HFFc6 (cell line): ENCODE measurements at places on chromosomes 11 and 22. TPM values are rescaled to one million over a fixed set of nuclear protein-coding genes. Genes with fewer than 3 reads are reported as not detected.

- no peaks in the 10 kb centered on the region for H3K36me3 ChIP-seq
- peaks cover under 1% of the 10 kb centered on the region; the same call in 1 of the 2 replicates for H3K27me3 ChIP-seq
- H3K27ac ChIP-seq = no peak overlapping the region
- no peak overlapping the region for H3K4me3 ChIP-seq
These were observed 238.4 kb upstream of the DDI1 start for GRCh38 chr11:103798026-103798425.

The IGLL5 gene
- total RNA-seq = not detected in 3 replicates

GRCh38 chr22:40997520-40997919, 46.3 kb downstream of the RBX1 start:
- DNase-seq = no peak
- H3K4me1 ChIP-seq = peaks cover 13% of the 10 kb centered on the region
- no peak overlapping the region for H3K4me3 ChIP-seq
- peaks cover 15% of the 10 kb centered on the region for H3K27me3 ChIP-seq

GRCh38 chr11:47917599-47918369, 62.6 kb upstream of the PTPRJ start:
- H3K36me3 ChIP-seq = no peaks in the 10 kb centered on the region
- H3K27ac ChIP-seq = no peak overlapping the region
- H3K4me1 ChIP-seq = peaks cover 39% of the 10 kb centered on the region
- no peak overlapping the region for H3K4me3 ChIP-seq
- H3K27me3 ChIP-seq = peaks cover 5% of the 10 kb centered on the region; the same call in 1 of the 2 replicates
- DNase-seq = no peak

The OR52H1 gene
- not detected in 3 replicates for total RNA-seq

- peaks cover 3% of the 10 kb centered on the region for H3K27me3 ChIP-seq
- no peaks in the 10 kb centered on the region for H3K36me3 ChIP-seq
- peaks cover 45% of the 10 kb centered on the region for H3K4me1 ChIP-seq
- H3K27ac ChIP-seq = peak overlapping the region; percentile 80
- DNase-seq = no peak
These were observed 18.5 kb downstream of the MGAT3 start for GRCh38 chr22:39475337-39475736.

GRCh38 chr11:107962181-107962580, 33.9 kb downstream of the RAB39A start:
- no peak for DNase-seq
- no peak overlapping the region for H3K4me3 ChIP-seq
- peaks cover 8% of the 10 kb centered on the region for H3K27me3 ChIP-seq
- H3K36me3 ChIP-seq = no peaks in the 10 kb centered on the region
- no peaks in the 10 kb centered on the region for H3K4me1 ChIP-seq
- H3K27ac ChIP-seq = no peak overlapping the region

DNA sequence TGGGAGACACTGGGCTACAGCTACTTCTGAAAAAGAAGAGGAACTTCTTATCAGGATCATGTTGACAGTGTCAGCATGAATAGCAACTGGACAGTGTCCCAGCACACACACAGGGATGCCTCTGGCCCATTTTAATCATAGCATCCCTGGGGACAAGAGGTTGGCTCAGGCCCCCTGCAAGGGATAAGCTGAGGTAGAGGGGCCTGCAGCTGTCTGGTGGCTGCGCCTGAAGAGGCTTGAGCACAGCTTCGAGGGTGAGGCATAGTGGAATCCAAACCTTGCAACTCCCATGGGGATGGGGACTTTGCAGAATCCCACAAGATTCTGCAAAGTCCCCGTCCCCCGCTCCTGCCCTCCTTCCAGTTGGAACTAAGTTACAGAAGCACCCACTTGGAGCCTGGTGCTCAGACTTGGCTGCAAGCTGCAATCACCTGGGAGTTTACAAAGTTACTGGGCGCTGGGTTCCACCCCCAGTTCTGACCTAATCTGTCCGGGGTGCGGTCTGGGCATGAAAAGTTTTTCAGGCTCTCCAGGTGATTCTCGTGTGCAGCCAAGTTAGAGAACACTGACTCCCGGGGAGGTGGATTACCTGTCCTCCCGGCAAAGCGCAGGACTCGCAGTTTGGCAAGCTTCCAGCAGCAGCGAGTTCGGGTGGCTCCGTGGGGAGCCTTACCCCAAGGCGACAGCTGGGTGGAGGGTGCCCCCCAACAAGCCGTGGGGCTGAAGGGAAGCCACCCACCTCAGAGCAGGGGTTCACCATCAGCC, 16.0 kb upstream of the LINC01488 start:
- H3K27ac ChIP-seq = no peak overlapping the region
- H3K36me3 ChIP-seq = peaks cover 23% of the 10 kb centered on the region
- peaks cover 16% of the 10 kb centered on the region for H3K4me1 ChIP-seq
- peaks cover 7% of the 10 kb centered on the region; the same call in 1 of the 2 replicates for H3K27me3 ChIP-seq
- no peak overlapping the region for H3K4me3 ChIP-seq

- peak; percentile 25 for DNase-seq
- no peaks in the 10 kb centered on the region for H3K36me3 ChIP-seq
- peaks cover 23% of the 10 kb centered on the region for H3K27me3 ChIP-seq
- H3K4me3 ChIP-seq = no peak overlapping the region
These were observed 111.8 kb downstream of the OSBP2 start for GRCh38 chr22:30806391-30806861.

- H3K4me1 ChIP-seq = no peaks in the 10 kb centered on the region
- no peaks in the 10 kb centered on the region for H3K27me3 ChIP-seq
- no peak overlapping the region for H3K27ac ChIP-seq
- no peak overlapping the region for H3K4me3 ChIP-seq
- H3K36me3 ChIP-seq = peaks cover 66% of the 10 kb centered on the region
These were observed 13.9 kb downstream of the ZBED4 start for GRCh38 chr22:49867303-49868265.

The CD3D gene
- not detected in 3 replicates for total RNA-seq

The UBE2L6 gene
- total RNA-seq = 32.5 to 40.3 TPM (median 34.1 TPM) in 3 replicates

The KDM4D gene
- total RNA-seq = 0.47 and 0.80 TPM in 2 replicates

DNA sequence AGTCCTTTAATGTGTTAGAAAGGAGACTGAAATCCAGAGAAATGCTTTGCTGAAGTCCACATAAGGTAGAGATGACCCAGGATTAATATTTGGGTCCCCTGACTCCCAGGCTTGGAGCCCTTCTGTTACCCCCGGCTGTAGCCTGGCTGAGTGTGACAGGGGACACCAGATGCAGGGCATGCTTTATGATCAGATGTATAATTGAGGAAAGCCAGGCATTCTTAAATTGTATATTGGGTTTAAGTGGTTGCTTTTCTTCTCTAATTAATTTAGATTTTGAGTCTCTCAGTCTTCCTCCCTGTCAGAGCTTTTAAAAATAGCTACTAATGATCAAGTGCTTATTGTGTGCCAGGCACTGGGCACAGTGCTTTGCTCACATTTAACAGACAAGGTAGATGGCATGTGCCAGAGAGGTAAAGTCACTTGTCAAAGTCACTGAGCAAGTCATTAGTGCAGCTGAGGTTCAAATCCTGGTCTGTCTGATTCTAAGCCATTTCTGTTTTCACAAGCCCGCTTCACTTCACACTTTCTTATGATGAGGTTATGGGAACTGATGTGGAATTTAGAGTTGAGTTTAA, 7.9 kb downstream of the ZNRF3 start:
- H3K4me1 ChIP-seq = no peaks in the 10 kb centered on the region
- peaks cover 2% of the 10 kb centered on the region; the same call in 1 of the 2 replicates for H3K27me3 ChIP-seq
- no peaks in the 10 kb centered on the region for H3K36me3 ChIP-seq
- H3K4me3 ChIP-seq = no peak overlapping the region

GRCh38 chr11:69121621-69122325, 34.0 kb upstream of the SMIM38 start:
- peaks cover 8% of the 10 kb centered on the region for H3K36me3 ChIP-seq
- peaks cover 2% of the 10 kb centered on the region for H3K27me3 ChIP-seq
- H3K27ac ChIP-seq = no peak overlapping the region
- peaks cover 22% of the 10 kb centered on the region for H3K4me1 ChIP-seq
- DNase-seq = no peak
- no peak overlapping the region for H3K4me3 ChIP-seq

GRCh38 chr11:64180891-64181290, 5.1 kb upstream of the STIP1 start:
- peaks cover 41% of the 10 kb centered on the region for H3K4me1 ChIP-seq
- peak overlapping the region; percentile 90 for H3K27ac ChIP-seq
- peaks cover 25% of the 10 kb centered on the region for H3K36me3 ChIP-seq
- peak overlapping the region; percentile 86 for H3K4me3 ChIP-seq
- peaks cover 2% of the 10 kb centered on the region; the same call in 1 of the 2 replicates for H3K27me3 ChIP-seq

The SAA2 gene
- not detected in 3 replicates for total RNA-seq

- H3K36me3 ChIP-seq = no peaks in the 10 kb centered on the region
- peak overlapping the region; percentile 79 for H3K27ac ChIP-seq
- peak; percentile 58 for DNase-seq
- H3K4me1 ChIP-seq = peaks cover 60% of the 10 kb centered on the region
- H3K27me3 ChIP-seq = no peaks in the 10 kb centered on the region
These were observed 34.4 kb upstream of the SUSD2 start for GRCh38 chr22:24146791-24147353.

DNA sequence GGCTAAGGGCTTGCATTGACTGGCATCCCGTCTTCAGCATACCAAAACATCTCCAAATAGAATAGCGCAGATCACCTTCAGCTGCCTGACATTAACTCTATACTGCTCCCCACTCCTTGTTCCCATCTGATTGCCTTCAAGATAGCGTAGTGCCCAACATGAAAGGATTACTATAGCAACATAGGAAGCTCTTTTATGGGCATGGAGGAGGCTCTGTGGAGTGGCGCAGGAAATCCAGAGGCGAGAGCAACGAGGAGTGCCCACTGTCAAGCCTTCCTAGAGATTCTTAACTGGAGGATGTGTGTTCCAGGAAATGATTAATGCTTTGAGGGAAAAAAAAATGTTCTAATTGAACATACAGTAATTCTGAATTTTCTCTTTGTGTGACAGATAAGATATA, 213.3 kb downstream of the CADM1 start:
- peaks cover 5% of the 10 kb centered on the region; the same call in 1 of the 2 replicates for H3K36me3 ChIP-seq
- H3K27me3 ChIP-seq = no peaks in the 10 kb centered on the region
- no peak for DNase-seq
- no peaks in the 10 kb centered on the region for H3K4me1 ChIP-seq
- no peak overlapping the region for H3K4me3 ChIP-seq
- no peak overlapping the region for H3K27ac ChIP-seq

DNA sequence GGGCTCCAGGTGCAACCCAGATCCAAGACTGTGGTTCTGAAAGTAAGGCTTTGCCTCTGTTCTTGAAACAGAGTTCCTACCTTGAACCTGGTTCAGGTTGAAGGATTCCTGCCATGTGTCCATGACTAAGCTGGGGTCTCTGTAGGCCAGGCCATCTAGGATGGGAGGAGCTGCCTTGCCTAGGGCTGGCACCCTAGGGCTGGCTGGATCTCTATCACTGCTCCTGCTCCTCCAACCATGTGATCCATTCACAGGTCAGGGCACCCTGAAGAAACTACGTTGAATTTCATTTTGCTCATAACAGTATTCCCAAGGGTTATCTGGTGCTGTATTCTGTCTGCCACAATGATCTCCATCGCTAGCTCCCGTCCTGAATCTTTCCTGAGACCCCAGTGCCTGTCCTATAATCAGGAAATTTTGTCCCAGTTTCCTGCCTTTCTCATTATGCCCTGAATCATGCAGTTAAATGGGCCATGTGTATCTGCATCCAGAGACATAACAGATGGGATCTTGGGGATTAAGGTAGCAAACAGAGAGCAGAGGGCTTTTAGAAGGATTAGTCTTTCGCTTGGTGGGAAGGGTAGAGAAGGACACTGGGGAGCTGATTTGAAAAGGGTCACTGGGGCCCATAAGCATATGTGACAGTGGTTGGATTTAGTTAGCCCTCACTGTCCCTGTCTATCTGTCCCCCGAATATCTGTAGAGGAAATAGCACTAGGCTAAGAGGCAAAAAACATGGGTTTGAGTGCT, 98.2 kb upstream of the MTMR2 start:
- no peak overlapping the region for H3K4me3 ChIP-seq
- no peak for DNase-seq
- H3K27me3 ChIP-seq = no peaks in the 10 kb centered on the region; the same call in 1 of the 2 replicates
- 0 out of 2 replicates have a peak, but pooled peaks cover 8% of the 10 kb centered on the region for H3K4me1 ChIP-seq
- H3K27ac ChIP-seq = no peak overlapping the region

GRCh38 chr11:69540118-69541000, 58.9 kb downstream of the LINC01488 start:
- H3K27ac ChIP-seq = no peak overlapping the region
- no peak overlapping the region for H3K4me3 ChIP-seq
- peaks cover 26% of the 10 kb centered on the region for H3K4me1 ChIP-seq

GRCh38 chr11:69909561-69910518, 90.6 kb upstream of the FGF3 start:
- peaks cover 23% of the 10 kb centered on the region for H3K27me3 ChIP-seq
- H3K27ac ChIP-seq = no peak overlapping the region
- no peak overlapping the region for H3K4me3 ChIP-seq
- DNase-seq = no peak

GRCh38 chr11:102712137-102712536, 6.6 kb upstream of the MMP27 start:
- H3K36me3 ChIP-seq = no peaks in the 10 kb centered on the region
- no peaks in the 10 kb centered on the region for H3K4me1 ChIP-seq
- H3K27me3 ChIP-seq = peaks cover 18% of the 10 kb centered on the region
- DNase-seq = no peak
- no peak overlapping the region for H3K4me3 ChIP-seq

DNA sequence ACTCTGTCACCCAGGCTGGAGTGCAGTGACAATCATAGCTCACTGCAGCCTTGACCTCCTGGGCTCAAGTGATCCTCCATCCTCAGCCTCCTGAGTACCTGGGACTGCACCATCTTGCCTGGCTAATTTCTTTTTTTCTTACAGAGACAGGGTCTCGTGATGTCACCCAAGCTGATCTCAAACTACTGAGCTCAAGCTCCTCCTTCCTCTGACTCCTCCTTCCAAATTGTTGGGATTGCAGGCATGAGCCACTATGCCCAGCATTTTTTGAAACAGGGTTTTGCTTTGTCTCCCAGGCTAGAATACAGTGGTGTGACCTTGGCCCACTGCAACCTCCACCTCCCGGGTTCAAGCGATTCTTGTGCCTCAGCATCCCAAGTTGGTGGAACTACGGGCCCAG, 358.3 kb upstream of the MTNR1B start:
- H3K27me3 ChIP-seq = no peaks in the 10 kb centered on the region
- H3K4me1 ChIP-seq = no peaks in the 10 kb centered on the region
- no peak overlapping the region for H3K27ac ChIP-seq

The OMP gene
- total RNA-seq = 0.48 TPM in 1 of 3 replicates, not detected in the others

The CHRNA10 gene
- 0.52 to 0.84 TPM (median 0.57 TPM) in 3 replicates for total RNA-seq

DNA sequence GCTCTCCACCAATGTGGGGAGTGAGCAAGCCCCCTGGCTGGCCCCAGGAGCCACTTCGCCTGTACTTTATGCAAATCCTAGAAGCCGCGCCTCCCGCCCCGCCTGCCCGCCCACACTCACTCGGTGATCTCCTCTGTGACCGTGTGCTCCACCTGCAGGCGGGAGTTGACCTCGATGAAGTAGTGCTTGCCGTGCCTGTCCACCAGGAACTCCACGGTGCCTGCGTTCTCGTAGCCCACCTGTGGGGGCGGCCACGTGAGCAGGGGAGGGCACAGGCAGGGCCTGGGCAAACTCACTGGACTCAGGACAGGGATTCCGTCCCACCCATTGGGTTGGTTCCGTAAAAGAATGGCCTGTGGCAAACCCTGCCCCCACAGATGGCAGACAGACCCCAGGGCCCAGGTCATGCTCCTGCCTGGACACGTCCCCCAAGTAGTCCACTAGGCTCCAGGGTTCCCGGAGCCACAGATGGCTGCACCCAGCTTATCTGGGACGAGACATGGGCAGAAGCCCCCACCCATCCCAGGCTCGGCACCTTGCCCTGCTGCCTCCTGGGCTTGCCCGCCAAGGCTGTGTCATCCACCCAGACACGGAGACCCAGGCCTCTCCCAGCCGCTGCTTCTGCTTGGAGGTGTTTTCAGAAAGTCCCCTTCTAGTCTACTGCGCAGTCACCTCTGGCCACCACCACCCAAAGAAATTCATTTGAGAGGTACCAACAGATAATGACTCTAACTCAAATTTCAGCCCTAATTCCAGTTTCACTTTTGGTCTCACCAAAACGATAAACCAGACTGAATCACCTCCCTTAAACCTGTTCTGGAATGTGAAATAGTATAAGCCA, 12.1 kb downstream of the LRFN4 start:
- H3K36me3 ChIP-seq = peaks cover 4% of the 10 kb centered on the region; the same call in 1 of the 2 replicates
- H3K27ac ChIP-seq = no peak overlapping the region
